ENCODE measurements at places on chromosomes 5 and 9.

GRCh38 chr5:172920447-172920849 lies 38.8 kb upstream of the RPL26L1 start:
- DNase-seq, result peak; percentile 99

- no peak for DNase-seq
Measured at GRCh38 chr5:54278036-54278830, 32.1 kb downstream of the ARL15 start.

DNA sequence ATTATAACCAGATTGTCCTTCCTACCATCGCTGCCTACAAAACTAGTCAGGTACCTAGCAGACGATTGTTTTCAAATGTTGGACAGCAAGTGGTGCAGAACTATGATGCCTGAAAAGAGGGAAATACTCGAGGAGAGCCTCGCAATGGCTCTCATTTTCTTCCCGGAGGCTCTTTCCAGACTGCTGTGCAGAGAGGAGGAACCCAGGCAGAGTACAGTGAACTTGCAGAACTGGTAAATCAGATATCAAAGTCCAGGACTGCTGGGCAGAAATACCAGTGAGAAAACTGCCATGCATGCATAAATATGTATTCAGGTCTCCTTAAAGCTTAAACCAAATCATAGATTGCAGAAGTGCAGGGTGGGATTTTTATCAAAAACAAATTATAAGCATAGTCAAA lies 26.4 kb upstream of the UGT3A1 start:
- DNase-seq, result no peak

GRCh38 chr9:2583308-2584013 lies 38.1 kb upstream of the VLDLR start:
- no peak for DNase-seq

DNA sequence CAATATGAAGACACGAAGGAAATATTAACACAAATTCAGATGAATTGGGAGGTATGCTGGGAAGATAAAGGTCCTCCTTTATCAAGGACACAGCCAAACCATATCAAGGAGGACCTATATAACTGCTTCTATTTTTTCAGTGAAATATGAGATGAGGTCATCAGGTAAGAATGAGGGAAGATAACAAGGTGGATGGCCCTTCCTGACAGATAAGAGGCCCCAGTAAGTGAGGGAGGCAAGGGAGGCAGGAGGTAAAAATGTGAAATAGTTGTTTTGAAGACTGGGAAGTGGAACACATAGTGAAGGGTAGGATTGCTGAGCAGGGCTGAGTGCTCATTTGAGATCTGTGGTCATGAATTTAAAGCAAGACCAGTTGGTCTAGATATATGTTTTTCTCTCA lies 60.0 kb upstream of the FOXE1 start:
- no peak for DNase-seq

- DNase-seq, result peak; percentile 39
Measured at GRCh38 chr5:121987685-121988073, 25.9 kb downstream of the SRFBP1 start.

- peak; percentile 43 for DNase-seq
Measured at GRCh38 chr9:120531683-120532300, 48.2 kb downstream of the CDK5RAP2 start.

DNA sequence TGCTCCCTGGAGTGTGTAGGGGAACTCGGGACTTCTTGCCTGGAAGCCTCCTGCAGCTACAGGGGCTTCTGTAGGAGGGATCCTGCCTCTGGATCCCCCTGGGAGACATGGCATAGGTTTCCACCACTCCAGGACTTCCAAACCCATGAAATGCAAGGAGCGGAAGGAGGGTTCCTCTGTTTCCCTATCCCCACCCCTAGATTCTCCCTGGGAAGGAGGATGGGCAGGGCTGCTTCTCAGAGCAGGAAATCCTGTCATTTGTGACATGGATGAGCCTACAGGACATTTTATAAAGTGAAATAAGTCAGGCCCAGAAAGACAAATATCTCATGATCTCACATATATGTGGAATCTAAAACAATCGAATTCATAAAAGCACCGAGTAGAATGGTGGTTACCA lies 23.5 kb upstream of the SLC25A48 start:
- DNase-seq, result no peak

DNA sequence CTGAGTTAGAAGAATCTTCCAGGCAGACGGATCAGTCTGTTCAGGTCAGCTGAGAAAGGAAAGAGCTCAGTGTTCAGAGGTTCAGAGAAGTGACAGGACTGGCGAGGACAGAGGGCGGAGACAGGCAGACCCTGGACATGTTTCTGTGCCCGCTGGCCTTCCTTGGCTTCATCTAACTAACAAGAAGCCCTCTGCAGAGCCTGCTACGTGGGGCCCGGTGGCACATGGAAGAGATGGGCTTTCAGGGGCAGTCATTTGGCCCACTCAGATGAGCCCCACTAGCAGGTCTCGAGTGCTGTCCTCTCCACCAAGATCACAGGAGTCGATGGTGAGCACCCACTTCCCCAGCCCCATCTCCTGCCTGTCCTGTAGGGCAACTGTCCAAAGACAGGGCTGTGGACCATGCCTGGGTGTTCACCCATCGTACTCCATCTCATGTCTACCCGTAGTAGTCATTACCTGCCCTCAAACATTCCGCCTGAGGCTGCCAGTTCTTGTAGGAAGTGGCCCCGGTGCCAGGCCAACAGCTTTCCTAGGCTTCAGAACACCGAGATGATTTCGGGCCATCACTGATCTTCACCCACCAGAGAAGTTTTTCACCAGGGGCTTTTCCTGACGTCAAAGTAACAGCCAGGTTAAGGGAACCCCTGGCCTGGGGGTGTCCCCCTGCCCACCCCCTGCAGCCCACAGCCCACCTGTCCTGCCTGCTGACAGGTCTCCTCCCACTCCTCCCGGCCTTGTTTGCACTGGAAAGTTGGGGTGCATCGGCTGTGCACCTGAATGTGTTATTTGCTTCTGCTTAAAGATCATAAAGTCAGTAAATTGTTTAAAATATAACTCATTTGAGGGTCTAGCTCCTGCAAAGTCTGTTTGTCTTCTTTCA lies 14.0 kb downstream of the IRX2 start:
- DNase-seq, result no peak

DNA sequence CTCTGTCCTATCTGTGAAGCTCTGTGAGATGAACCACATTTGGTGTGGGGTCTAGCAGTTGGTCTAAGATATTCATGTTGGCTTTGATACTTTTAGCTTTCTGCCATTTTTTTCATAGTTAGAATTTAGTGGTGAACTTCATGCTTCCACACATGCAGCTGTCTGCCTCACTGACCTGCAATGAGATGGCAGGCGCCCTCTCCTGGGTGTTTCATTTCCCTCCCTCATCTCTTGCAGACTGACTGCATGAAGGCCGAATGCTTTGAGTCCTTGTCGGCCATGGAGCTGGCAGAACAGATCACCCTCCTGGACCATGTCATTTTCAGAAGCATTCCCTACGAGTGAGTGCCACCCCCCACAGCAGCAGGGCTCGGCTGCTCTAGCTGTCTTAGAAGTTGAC lies 26.1 kb upstream of the CKMT2 start:
- DNase-seq, result peak; percentile 43

GRCh38 chr5:135735831-135736230 lies 98.6 kb upstream of the SLC25A48 start:
- DNase-seq, result no peak

DNA sequence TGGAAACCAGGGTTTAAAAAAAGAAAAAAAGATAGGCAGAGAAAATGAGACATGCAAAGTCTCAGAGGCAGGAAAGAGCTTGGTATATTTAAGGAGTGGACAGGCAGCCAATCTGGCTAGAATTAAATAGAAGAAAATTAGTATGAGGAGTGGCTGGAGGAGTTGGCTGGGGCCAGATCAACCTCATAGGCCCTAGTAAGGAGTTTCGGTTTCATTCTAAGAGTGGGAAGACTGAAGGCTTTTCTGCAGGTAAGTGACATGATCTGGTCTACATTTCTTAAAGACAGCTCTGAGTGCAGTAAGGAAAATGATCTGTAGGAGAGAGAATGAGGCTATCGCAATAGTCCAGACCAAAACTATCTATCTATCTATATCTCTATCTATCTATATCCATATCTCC lies 27.5 kb downstream of the ADRB2 start:
- no peak for DNase-seq

GRCh38 chr9:69215774-69216485 lies 41.9 kb downstream of the TJP2 start:
- DNase-seq, result peak; percentile 14

- DNase-seq, result no peak
Measured at GRCh38 chr5:137264041-137264440, 235.1 kb downstream of the SPOCK1 start.

DNA sequence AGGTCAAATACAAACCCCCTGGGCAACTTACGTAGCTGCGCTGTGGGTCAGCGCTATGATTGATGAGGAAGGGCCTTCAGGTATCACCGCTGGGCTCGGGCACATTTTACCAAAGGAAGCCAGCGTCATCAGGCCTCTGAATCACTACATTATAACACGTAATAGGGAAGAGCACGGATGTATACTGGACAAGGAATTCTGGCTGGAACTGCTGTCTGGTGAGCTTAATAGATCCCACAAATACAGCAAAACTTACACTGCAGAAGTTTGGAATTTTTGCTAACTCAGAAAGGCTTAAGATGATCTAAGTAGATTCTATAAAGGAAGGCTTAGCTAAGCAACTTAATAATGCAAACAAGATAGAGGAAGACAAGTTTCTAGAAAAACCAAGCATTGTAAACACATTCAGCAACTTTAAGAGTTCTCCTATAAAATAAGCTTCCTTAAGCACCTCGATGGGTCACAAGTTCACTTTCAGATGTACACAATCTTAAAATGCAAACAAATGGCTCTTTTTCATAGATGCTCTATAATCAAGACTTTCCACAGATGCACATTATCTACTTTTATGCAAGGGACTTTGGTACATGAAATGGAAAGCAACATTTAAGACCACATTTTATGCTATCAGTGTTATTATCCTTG lies 360.1 kb upstream of the PANK3 start:
- no peak for DNase-seq

DNA sequence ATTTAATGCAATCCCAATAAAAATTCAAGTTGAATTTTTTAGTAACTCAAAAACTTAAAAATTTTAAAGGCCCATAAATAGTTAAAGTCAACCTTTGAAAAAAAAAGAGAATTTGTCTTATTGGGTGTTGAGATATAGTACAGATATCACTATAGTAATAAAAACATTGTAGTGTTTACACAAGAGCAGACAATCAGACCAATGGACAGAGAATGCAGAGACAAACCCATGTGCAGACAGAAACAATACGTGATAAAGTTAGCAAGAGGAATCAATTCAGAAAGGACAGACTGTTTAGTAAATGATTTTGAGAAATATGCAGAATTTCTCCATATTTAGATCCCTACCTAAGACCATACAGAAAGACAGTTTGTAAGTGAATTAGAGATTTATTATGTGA lies 33.9 kb downstream of the GOLGA1 start:
- DNase-seq, result no peak

DNA sequence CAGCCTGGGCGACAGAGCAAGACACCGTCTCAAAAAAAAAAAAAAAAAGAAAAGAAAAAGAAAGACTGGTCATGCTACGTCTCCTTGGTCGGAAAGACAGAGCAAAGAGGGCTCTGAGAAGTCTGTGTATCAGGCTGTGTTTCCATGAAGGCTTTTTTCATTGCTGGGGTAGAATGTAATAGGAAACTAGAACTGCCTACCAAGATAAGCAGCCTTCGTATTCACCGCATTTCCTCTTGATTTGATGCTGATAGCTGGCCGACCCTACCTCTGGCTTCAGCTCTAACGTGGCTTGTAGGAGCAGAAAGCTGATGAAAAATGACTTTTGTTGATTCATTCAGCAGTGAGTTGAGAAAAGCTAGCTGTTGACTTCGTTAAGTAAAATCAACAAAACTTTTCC lies 17.4 kb downstream of the SLC1A3 start:
- no peak for DNase-seq

GRCh38 chr9:8804613-8805012 lies 1005.0 kb upstream of the DMAC1 start:
- no peak for DNase-seq

DNA sequence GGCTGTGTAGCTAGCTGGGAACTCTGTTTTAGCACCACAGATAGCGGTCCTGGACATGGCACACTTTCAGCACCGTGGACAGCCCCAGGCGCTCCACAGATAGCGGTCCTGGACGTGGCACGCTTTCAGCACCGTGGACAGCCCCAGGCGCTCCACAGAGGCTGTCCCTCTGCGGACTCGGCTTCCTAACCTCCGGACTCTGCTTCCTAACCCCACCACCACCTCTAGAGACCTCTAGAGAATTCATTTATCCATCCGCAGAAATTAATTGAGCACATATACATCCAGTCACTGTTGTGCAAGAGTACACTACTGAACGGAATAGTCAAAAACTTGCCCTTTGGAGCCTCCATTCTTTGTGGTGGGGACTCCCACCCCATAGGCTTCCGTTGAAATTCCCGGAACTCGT lies 27.4 kb downstream of the UNC5A start:
- DNase-seq, result peak; percentile 86

DNA sequence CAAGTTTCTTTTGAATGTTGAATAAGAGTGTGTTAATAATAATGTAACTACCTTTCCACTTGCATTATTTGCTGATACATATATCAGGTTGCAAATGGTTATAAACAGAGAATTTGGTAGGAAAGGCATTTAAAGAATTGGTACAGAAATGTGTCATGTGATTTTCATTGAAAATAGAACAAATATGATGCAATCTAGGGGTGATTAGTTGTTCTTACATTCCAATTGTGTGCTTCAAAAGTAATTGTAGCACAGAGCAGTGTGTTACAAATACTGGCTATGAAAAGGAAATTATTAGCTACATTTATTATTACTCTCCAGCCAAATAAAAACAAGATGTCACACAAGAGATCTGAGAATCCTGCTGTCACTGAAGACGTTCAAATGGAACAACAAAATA lies 61.8 kb upstream of the PRDM9 start:
- DNase-seq, result peak; percentile 71

DNA sequence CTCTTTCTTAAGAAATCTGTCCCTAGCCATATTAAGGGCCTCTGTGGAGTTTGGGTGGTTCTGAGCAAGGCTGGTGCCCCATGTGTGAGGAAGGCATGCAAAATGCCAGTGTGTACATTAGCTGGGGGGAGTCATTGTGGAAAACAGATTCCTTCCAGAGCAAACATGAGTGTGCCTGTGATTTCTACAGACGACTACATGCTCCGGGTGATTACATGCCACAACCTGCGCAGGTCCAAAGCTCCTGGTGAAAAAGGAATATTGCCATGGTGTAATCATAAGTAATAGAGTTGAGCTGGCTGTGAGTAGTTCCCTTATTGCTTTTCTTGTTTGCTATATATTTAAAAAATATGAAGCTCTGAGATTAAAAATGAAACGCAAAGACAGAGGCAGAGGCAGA lies 102.1 kb downstream of the ACER2 start:
- no peak for DNase-seq

DNA sequence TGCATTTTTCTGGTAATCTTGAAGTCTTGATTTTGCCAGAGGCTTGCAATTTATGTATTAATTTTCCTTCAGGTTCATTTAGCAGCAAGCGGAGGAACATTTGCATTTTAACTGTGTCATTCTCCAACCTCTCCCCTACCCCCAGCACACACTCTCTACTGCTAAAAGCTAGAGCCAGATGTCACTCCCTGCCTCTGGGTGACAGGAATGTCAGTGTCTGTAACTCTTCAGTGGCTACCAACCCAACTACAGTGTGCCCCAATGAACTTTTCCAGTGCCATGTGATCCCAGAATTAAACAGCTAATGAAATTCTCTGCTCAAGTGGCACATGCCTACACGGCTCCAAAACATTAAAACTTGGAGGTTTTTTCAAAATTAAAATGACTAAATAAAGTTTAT lies 260.3 kb downstream of the GOLPH3 start:
- no peak for DNase-seq

All from iris pigment epithelial cell (primary cell).